ENCODE measurements at places on chromosomes 5 and 9.
A peak's percentile ranks its signal among the peaks of the same experiment; 100 is the strongest.

DNA sequence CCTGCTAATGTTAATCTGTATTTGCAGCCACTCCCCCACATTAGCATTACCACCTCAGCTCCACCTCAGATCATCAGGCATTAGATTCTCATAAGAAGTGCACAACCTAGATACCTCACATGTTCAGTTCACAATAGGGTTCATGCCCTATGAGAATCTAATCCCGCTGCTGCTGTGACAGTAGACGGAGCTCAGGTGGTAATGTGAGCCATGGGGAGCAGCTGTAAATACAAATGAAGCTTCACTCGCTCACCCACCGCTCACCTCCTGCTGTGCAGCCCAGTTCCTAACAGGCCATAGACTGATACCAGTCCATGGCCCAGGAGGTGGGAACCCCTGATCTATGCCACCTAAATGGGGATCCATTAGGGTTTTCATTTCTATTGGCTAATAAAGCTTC lies 6.1 kb upstream of the HNRNPA0 start:
- no peak for DNase-seq

- DNase-seq: no peak
Observed at GRCh38 chr5:127320032-127320965, 29.7 kb downstream of the MEGF10 start.

DNA sequence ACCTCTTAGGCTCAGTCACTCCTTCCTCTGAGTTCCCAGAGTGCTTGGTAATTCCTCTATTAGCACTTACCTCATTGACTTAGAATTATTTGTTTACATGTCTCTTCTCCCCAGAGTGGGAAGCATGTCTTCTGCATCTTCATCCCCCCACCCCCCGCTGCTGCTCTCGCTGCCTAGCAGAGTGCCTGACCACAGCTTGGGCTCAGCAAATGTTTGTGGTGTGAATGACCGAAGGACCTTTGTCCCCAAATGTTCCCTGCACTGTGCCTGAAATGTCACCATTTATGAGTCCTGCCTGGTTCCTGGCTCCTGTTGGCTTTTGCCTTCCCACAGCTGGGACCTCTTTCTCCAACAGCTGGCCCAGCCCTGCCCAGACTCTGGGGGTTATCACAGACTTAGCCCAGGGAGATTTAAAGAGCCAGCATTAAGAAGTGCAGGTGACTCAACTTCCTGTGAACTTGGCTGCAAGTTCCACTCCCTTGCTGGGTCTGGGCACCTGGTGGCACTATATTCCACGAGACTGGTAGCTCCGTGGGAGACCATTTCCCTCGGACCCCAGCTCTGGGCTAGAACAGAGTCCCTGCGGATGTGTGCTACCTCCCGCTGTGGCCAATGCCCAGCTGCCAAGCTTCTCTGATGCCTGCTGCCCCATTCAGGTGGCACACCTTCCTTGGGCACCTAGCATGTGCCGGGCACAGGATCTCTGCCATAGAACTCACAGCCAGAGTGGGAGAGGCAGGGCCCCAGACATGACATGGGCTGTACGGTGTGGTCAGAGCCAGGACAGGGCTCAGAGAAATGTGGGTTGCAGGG lies 1.8 kb upstream of the HMCN2 start:
- no peak for DNase-seq

GRCh38 chr5:150544611-150545219 lies 36.8 kb downstream of the NDST1 start:
- peak; percentile 55 for DNase-seq

DNA sequence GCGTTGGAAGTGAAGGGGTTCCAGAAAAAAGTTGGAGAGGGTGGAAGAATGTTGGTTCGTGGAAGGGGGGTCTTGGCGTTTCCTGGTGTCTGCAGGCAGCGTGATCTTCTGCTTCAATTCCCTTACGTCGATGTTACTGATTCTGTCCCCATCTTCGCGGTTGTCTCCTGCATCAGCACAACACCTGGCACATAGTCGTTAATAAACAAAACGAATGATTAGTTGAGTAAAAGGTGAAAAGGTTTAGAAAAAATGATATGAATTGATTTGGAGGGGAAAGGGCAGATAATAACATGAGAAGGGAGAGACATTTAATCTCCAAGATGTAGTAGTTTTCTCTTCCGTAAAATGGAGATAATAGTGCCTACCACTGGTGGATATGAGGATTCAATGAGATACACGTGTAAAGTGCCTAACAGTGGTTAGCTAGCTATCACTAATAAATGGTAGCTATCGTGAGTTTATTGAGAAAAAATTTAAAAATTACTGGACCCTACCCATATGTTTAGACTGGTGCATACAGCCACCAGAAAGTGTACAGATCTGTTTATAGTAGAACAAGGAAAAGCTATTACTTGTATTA lies 556 bp downstream of the MTREX start:
- DNase-seq: peak; percentile 38

DNA sequence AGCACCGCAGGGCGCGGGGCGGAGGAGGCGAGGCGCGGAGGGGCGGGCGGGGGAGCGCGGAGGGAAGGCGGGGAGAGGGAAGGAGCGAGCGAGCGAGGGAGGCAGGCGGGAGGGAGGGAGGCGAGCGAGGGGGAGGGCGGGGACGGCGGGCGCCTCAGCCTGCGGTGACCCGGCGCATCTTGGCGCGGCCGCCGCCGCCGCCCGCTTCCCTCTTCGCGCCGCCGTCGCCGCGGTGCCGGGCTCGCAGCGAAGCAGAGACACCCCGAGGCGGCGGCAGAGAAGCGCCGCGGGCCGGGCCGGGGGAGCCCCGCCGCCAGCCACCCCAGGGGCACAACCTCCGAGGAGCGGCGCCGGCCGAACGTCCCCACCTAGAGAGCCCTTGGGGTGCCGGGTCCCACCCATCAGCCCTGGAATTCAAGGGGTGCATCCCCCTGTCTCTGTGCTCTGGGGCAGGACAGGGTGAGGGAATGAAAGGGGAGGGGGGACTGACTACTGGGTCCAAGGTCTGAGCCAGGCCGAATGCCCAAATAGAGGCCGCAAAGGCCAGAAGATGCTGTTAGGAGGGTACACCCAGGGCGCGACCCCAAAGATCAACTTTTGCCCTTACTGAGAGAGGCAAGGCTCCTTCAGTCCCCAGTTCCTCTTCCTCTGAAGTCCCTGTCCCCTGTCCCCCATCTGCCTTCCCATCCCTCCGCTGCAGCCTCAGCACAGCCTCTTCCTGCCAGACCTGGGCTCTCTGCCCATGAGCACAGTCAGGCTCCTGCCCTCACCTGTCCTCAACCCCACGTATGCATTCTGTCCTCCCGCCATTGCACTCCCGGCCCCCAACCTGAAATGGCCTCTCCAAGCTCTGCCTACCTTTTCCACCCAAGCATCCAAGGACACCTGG lies at the start of gene ADAMTS2:
TSS of gene ADAMTS2 (minus strand) at position 29 of the 889 bp plus-strand sequence. CDS start 133 bp downstream, outside the sequence.
- no peak for DNase-seq

DNA sequence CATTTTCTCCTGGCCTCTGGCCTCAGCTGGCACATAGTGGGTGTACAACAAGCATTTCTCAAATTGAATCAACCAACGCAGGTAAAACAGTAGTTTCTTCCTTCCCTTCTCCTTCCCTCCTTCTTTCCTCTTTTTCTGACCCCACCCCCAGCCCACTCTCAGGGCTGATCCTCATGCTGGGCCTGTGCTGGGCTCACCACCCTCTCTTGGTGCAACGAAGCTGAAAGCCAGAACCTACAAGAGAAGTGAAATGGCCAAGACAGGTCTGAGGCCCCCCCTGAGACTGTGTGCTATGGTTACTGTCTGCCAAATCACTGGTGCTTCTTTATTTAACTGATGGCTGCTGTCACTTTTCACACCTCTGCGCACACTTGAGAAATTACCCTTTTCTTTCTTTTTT lies 53.0 kb upstream of the BOD1 start:
- DNase-seq: no peak

- no peak for DNase-seq
Observed at GRCh38 chr5:133936651-133937015, 31.8 kb downstream of the C5orf15 start.

- DNase-seq: no peak
Observed at GRCh38 chr9:87007711-87008366, 60.5 kb upstream of the GAS1 start.

GRCh38 chr9:135785013-135785575 lies 83.1 kb downstream of the KCNT1 start:
- no peak for DNase-seq

DNA sequence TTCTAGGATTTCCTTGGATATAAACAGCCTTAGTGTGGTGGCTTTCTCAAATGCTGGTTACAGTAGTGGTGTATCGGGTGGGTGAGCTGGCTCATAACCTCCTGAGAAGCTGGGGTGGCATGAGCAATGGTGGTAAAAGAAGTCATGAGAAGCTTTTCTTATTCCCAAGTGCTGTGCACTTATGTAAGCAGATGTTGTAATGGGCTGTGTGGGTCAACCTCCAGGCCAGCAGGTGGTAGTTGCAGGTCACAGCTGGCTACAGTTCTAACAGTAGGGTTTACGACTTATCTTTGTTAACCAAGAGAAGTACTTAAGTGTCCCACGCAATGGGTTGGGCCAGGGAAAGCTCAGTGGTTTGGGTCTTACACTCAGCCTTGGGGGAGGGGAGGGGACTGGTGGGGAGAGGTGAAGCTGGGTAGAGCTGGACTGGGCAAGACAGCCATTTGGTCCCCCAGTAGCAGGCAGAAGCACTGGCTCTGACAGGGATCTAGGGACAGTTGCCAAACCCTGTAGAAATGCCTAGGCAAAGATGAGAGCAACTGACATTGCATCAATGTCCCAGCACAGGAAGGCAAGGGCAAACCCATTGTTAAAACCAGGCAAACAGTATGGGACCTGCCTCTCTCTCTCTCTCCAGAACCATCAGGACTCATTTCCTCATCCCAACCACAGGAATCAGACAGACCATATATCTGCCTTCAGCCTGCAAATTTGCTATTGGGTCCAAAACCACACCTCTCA lies 76.8 kb downstream of the RNF130 start:
- DNase-seq: no peak
